RCC 7860 (cell line): ENCODE measurements at places on chromosomes 12 and 14.

GRCh38 chr14:75372260-75372659 is 55.6 kb upstream of the JDP2 start:
- DNase-seq, result no peak

DNA sequence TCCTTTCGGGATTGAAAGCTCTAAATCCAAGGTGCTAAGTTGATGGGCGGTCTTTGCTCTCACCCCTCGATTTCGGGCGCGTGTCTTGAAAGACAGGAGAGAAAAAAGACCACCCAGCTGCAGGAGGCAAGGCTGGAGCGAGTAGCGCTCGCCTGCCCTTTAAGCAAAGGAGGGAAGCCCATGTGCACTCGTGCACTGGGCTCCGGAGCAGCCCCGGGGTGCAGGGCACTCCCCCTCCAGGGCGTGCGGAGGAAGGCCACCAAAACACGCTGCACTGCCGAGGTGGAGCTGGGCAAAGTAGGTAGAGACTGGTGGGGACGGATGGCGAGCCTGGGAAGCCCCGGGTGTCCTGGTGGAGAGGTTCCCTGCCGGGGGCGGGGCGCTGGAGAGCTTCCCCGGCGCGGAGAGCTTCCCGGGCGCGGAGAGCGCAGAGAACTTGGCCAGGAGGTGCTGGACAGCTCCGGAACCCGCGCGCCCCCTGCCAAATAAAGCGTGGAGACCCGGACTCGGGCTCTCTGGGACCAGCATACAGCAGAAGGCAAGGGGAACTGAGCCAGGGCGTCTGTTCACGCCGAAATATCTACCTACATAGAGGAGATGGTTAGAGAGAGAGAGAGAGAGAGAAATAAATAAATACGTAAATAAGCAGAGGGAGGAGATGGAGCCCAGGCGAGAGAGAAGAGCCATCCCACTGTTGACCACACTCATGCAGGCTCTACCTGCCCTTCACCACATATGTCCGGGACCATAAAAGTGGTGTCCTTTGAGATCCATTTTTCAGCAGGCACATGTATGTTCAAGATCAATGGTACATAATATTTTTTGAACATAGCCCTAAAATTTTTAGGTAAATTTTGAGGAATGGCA is 662 bp upstream of the NELL2 start:
- no peak for DNase-seq

- no peak for DNase-seq
Observed at GRCh38 chr12:9742661-9743060, 9.8 kb upstream of the CLECL1 start.

- no peak for DNase-seq
Observed at GRCh38 chr14:105161964-105162668, 6.5 kb downstream of the JAG2 start.

- no peak for DNase-seq
Observed at GRCh38 chr12:57340104-57340503, 89.1 kb upstream of the STAC3 start.

DNA sequence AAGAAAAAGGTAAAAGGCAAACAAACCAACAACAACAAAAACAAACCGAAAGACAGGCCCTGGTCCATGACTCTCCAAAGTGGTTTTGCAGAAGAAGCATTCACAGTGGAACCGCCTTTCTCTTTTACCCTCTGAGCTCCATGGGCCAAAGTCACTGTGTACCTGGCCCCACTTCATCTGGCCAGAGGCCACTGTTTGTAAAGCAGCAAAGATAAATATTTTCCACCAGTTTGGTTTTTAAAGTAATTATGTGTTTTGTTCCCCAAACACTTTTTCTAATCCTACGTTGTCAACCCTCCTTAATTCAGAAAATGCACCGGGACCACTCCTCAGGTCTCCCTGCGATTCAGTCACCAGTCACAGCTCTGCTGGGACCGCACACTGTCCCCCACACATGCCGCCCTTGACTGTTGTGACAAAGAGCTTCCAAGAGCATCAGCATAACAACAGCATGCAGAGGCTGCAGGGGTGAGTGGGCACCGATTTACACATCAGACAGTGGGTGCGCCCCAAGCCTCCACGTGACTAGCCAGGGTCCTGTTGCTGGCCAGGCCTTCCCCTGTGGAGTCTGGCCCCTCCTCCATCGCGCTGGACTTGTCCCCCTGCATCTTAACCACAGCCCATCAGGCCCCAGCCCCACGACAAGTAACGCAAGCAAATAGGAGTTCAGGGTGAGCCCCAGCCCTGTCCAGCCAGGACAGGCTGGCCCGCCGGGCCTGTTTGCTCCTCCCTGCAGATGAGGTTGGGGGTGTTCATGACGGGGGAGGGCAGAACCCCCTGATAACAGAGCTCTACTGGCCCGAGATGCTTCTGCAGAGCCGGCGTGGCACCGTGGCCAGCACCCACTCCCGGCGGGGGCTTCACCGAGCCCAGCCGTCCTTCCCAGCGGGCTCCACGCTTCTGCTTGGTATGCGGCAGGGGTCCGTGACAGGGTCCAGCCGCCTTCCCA is 65.2 kb upstream of the DIO3 start:
- no peak for DNase-seq

DNA sequence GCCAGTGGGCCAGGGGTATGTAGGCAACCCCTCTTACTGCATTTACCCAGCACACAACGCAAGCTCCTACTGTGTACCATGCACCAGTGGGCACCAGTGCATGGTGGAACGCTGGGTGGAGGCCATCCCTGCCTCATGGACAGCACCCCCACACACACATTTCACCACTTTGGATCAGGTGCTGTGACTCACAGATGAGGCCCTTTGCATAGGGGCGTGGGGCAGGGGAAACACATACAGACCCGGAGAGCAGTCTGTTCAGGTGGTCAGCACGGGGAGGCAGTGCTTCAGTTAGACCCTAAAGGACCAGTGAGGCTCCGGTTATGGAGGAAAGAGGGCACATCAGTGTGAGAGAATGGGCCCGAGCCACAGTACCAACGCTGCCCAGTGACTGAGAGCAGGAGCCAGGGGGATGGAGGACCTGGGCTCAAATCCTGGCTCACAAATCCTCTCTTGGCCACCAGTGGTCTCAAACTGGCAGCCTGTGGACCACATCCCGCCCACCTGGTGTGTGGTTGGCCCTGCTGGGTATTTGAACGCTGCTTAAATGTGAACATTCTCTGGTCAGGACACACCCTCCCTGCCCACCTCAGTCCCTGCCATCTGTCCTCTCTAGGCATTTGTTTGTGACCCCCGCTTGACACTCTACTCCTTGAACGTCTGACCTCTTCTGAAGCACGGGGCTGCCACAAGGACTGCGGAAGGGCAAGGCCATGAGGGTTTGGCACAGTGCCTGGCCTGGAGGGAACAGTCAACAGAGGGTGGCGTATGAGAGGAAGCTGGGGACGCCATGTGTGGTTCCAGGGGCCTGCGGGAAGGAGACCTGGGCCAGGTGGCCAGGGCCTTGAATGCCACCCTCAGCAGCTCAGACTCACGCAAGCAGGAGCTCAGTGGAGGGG is 46.7 kb downstream of the FAM222A start:
- DNase-seq, result no peak

DNA sequence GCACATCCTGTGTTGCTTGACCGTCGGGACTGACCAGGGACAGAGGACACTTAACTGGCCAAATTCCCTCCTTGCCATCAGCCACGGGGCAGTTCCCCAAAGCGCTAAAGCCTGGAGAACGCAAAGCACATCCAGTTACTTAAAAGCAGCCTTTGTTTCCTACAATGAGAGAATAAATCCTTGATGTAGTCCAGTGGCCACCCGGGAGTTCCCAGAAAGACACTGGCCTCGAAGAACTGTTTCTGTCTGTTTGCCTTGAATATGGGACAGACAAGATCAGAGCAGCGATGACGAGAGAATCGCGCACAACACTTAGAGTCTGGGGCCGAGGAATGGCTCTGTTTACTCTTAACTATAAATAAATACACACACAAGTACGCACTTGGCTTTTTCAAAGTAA is 102.2 kb downstream of the TNFAIP2 start:
- no peak for DNase-seq
